PC-9 (cell line): ENCODE measurements at places on chromosomes 11 and 22. TPM values are rescaled to one million over a fixed set of nuclear protein-coding genes. Genes with fewer than 3 reads are reported as not detected.

The DEFB131B gene
- not detected in 2 replicates for total RNA-seq

The INSC gene
- total RNA-seq = not detected in 2 replicates

The FGF4 gene
- total RNA-seq = not detected in 2 replicates

The SCO2 gene
- total RNA-seq = 3.0 and 6.1 TPM in 2 replicates

The OR52I2 gene
- not detected in 2 replicates for total RNA-seq

The OR4D5 gene
- total RNA-seq = not detected in 2 replicates

The SRSF8 gene
- 22.9 and 24.2 TPM in 2 replicates for total RNA-seq

The BTBD18 gene
- total RNA-seq = not detected in 2 replicates

The SYT8 gene
- 8.9 and 12.1 TPM in 2 replicates for total RNA-seq

The BARX2 gene
- 13.4 and 16.5 TPM in 2 replicates for total RNA-seq
